ENCODE measurements at places on chromosomes 2 and 18.

GRCh38 chr18:31646332-31647126 lies 37.9 kb downstream of the B4GALT6 start:
- no peak for DNase-seq

DNA sequence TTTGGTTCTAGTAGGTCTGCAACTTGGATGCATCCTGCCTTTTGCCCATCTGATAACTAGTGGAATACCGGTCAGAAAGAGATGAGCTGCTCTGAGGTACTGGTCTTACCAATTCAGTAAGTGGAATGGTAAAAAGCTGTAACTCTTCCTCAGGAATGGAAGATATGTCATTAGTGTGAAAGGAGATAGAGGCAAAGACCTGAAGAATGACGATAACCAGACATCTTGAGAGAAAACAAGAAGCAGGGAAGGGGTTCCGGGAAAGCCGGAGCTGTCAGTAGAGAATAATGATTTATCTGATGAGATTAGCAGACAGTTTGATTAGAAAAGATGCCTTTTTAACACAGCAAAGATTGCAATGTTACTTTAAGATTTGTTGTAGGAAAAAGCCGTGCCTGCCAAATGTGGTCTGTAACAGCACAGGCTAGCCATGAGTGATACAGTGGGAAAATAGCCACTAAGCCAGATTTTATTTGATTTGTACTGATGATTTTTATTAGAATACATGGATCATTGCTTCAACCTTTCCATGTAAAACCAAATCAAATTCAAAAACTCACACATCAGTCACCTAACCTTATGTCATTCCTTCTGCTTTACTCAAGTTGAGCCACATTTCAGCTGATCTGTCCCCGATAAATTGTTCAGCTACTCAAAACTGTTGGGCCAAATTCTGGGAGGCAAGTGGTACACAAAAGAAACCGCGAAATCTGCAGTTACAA lies 110.0 kb downstream of the TCF4 start:
- no peak for DNase-seq

DNA sequence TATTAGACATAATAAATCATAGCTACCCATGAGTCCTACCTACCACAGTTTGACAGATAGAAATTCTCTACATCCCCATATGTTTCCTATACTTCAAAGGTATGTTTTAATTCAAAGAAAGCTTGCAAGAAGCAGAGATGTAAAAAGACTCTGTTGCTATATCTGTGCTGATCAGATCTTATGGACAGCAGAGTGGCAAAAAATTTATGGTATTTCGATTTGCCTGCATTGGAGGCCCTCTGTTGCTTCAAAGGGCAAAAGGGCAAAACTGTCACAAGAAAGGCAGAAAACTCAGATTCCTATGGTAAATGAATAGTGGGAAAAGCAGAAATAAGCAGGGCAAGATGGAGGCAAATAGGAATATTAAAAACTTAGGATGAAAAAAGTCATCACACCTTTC lies 447.8 kb upstream of the SPHKAP start:
- DNase-seq: no peak

- no peak for DNase-seq
Measured at GRCh38 chr2:46106690-46107089, 190.5 kb upstream of the EPAS1 start.

GRCh38 chr2:175567435-175568061 lies 386.0 kb upstream of the ATP5MC3 start:
- no peak for DNase-seq

DNA sequence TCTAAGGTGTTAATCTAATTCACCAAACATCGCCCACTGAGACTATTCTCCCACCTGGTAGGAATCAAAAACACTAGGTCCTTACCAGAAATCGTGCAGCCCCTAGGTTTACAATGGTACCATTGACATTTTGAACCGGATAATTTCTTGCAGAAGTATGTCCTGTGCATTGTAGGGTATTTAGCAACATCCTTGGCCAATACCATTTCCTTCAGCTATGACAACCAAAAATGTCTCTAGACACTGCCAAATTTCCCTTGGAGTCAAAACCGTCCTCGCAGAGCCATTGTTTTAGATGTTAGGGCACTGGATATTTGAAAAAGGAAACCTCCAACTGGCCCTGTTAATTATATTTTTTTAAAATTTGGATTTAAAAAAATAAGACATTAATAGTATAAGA lies 3.8 kb downstream of the VPS54 start:
- no peak for DNase-seq

DNA sequence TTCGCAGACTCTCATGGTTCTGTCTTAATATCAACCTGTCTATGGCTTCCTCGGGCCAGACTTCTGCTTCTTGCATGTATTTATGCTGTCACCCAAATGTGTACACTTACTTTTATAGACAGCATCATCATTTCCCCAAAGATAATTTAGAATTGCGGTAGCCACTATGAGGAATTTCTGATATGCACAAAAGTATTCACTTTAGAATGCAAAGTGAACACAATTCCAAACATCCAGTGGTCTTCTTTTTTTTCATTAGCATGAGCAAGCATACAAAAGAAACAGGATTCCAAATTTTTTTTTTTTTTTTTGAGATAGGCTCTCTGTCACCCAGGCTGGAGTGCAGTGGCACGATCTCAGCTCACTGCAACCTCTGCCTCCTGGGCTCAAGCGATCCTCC lies 21.0 kb upstream of the MCFD2 start:
- no peak for DNase-seq

- no peak for DNase-seq
Measured at GRCh38 chr18:48138210-48138609, 207.8 kb upstream of the SMAD2 start.

GRCh38 chr2:64487256-64488049 lies 33.5 kb downstream of the LGALSL start:
- DNase-seq: no peak

GRCh38 chr18:62545098-62545497 lies 22.3 kb downstream of the ZCCHC2 start:
- no peak for DNase-seq

GRCh38 chr18:59109375-59109774 lies 30.3 kb upstream of the SEC11C start:
- DNase-seq: no peak

GRCh38 chr2:48715042-48715899 lies 40.3 kb downstream of the LHCGR start:
- DNase-seq: no peak

GRCh38 chr2:29009711-29010677 lies 28.9 kb downstream of the TOGARAM2 start:
- no peak for DNase-seq

DNA sequence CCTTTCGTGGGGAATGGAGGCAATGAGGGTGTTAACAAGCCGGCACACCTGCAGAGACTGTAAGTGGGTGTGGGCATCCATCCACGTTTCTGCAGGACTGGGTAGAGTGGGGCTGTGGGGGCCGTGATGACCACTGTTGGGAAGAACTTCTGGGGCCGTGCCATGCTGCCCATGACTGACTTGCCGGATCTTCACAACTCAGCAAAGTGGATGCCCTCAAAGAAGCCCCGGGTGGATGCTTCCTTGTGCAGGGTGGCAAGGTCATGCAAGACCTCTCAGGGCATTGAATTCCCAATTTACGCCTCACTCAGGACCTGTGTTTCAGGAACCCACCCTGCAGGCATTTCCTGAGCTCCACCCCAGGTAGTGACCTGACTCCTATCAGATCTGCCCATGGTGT lies 143.5 kb upstream of the TPO start:
- no peak for DNase-seq

DNA sequence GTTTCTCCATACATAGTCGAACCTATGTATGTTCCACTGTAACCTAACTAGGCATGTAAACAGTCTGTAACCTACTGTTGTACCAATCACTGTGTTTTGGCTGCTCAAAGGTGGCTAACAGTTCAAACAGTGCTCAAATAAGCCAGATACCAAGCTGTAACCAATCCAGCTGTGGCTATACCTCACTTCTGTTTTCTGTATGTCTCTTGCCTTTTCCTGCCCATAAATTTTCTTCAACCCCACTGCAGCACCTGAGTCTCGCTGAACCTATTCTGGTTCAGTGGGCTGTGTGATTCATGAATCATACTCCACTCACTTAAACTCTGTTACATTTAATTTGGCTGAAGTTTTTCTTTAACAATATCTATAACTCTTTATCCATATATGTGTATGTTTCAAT lies 340.7 kb downstream of the LPIN1 start:
- DNase-seq: no peak

- DNase-seq: no peak
Measured at GRCh38 chr2:98761267-98761781, 30.4 kb upstream of the MGAT4A start.

DNA sequence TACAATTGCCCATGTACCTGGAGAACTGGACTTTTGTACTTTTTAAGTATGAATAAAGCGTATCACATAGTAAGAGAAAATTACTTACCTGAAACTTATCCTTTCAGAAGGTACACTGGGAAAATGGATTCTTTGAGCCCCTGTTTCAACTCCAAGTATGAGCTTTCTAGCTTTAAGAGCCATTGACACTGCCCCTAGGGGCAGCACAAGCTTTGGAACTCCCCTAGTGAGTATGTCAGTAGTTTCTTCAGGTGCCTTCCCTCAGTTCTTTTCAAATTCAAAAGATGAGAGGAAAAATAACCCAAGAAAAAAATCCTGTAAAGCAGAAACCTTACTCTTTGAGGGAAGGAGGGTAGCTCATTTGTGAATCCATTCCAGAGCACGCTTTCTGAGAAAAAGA lies 124.1 kb downstream of the MEMO1 start:
- DNase-seq: no peak

GRCh38 chr18:58761241-58761969 lies 90.1 kb downstream of the MALT1 start:
- no peak for DNase-seq

GRCh38 chr18:22817844-22818243 lies 115.3 kb upstream of the RBBP8 start:
- DNase-seq: no peak

DNA sequence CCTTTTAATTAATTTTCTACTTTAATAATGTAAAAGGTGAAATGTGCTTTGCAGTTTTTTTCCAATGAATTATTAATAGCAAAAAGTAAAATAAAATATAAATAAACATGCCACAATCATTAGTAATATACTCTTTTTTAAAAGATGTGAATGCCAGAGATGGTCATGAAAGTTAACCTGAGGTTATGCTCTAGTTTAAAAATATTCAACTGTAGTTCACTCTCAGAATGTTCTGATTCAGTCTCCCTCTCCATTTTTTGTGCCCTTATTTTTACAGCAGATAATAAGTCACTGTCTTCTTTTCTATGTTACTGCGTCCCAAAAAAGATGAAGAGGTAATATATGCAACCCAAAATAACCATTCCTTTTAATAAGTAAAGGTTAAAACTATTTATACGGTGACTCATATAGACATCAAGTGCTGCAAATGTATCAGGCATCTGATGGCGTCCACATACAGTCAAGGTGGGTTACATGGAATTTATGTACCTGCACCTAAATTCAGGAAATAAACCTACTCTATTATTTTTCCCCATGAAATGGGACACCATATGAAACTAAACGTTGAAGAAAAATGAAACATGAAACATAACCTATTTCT lies 153.6 kb upstream of the ZNF804A start:
- no peak for DNase-seq

DNA sequence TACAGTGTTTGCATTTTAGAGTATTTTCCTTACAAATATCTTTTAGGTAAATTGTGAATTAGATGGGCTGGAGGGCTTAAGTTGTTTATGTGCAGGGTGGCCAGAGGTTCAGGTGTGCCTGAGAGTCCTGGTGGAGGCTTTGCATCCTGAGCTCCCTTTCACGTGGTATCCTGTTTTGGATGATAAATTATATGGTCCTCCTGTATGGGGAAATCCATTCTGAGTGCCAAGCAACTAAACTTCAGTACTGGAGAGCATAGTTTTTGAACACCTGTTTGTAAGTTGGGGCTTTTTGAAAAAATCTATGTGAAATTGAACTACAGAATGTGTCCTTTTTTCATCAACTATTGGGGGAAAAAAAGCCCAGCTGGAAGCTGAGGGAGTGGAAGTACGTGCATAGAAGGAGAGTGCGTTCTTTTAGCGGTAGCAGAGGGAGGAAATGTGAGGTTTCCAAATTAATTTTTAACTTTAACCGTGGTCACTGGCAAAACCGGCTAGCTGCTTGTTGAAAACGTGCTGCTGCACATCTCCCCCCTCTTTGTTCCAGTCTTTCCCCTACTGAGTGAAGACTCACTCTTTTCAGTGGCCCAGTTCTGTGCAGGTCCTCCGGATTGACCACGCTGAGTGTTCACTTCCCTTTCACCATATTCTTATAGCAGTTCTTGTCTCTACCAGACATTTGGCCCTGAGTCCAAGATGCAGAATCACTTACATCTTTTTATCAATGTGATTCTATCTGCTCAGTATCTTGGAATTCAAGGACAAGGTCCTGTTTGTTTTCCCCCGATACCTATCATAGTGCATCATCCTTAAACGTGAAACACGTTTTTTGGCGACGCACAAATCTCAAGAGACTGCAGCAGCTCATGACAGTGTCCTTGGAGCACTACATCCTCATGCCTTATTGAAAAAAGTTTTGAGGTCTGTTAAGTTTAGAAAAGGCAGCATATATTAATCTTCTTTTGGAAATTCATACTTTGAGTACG lies 15.3 kb downstream of the CNOT11 start:
- no peak for DNase-seq

Data from stimulated activated CD8-positive, alpha-beta memory T cell treated with anti-CD3 and anti-CD28 coated beads, Interleukin-4, amount 100 ng/mL, for 1 hour (primary cell).